Occipital lobe (tissue), 3 donors: ENCODE measurements at places on chromosomes 2 and 18. TPM values are rescaled to one million over a fixed set of nuclear protein-coding genes. Genes with fewer than 3 reads are reported as not detected.

KRCC1 gene
- 17.6 TPM for total RNA-seq

TEKT4 gene
- total RNA-seq = 0.31 TPM

BMP10 gene
- not detected for total RNA-seq

SPP2 gene
- not detected for total RNA-seq

ICOS gene
- total RNA-seq = not detected

ZEB2 gene
- total RNA-seq = 430 TPM

IL36B gene
- total RNA-seq = not detected

NEB gene
- 3.0 TPM for total RNA-seq

GALR1 gene
- 0.16 TPM for total RNA-seq

TUBA3D gene
- total RNA-seq = not detected

SDC1 gene
- 9.0 TPM for total RNA-seq

PRKAG3 gene
- total RNA-seq = not detected

DRC1 gene
- total RNA-seq = 5.6 TPM

LIMS4 gene
- total RNA-seq = 0.31 TPM

PARD6G gene
- total RNA-seq = 9.5 TPM

DNA sequence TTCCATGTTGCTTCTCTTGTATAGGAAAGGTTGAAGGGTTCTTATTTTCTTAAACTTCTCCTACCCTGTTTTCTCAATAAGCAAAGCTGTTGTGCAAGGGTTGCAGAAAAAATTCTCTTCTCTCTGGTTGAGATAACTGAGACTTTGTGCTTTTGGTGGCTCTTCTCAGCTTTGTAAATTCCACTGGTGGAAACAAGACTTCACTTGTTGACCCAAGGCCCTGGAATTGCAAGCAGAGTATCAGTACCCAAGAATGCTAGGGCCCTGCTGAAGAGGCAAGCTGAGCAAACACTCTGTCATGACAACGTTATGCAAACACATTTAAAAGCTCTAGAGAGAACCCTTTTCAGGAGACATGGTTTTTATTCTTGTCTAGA, 294.7 kb upstream of the EPAS1 start:
- no peak for DNase-seq

DNA sequence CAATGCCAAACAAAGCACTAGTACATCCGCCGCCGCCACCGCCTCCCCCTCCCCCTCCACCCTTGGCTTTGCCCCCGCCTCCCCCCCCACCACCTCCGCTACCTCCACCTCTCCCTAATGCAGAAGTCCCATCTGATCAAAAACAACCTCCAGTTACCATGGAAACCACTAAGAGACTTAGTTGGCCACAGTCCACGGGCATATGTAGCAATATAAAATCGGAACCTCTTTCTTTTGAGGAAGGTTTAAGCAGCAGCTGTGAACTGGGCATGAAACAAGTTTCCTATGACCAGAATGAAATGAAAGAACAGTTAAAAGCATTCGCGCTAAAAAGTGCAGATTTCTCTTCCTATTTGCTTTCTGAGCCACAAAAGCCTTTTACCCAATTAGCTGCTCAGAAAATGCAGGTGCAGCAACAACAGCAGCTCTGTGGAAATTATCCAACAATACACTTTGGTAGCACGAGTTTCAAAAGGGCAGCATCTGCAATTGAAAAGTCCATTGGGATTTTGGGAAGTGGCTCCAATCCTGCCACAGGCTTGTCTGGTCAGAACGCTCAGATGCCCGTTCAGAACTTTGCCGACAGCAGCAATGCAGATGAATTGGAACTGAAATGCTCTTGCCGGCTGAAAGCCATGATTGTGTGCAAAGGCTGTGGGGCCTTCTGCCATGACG, 168.0 kb downstream of the ASXL3 start:
- DNase-seq = peak; percentile 20

GRCh38 chr2:148162871-148163270, 142.0 kb downstream of the MBD5 start:
- DNase-seq = no peak

GRCh38 chr2:221600388-221600787, 28.3 kb upstream of the EPHA4 start:
- peak; percentile 21 for DNase-seq

- peak; percentile 58 for DNase-seq
Measured at GRCh38 chr2:239106314-239106908, 258.5 kb downstream of the TWIST2 start.

DNA sequence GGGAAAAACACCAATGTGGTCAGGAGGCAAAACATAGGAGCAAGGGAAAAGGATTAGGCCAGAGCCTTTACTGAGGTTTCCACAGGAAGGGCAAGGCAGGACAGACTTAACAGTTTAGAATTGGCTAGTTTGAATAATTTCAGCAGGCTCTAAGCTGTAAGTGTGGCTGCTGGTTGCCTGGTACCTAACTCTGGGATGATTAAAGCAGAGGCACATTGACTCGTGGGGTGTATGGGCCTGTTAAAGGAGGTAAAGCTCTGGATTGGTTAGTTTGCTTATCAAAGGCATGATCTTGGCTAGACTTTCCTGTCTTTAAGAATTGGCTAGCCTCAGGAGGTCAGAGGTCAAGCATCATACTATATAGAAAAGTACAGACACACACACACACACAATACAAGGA, 132.6 kb downstream of the SPAG16 start:
- DNase-seq = no peak

- peak; percentile 96 for DNase-seq
Measured at GRCh38 chr2:117814417-117815264, at the start of gene DDX18. DDX18 (plus strand) TSS chr2:117814691; CDS start chr2:117814778, 87 bp downstream.

DNA sequence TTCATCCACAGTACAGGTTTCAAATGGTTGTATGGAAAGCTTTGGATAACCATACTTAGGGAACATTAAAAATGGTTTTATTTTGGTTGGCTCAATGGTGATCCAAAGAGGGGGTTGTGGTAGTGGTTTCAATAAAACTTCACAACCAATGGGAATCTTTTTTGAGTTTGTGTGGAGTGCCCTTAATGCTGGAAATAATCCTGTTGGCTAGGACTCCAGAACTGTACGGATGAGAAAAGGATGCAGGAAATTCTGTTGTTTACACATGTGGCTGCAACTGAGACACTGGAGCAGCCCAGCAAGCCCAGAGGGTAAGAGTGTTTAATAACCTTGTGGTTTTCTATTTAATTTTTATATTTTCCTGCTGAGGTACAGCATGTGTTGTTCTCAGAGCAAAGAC, at the start of gene CCDC102B:
Gene CCDC102B, plus strand, starts transcription at position 210 of the 400 bp plus-strand sequence. CDS start 38,684 bp downstream, outside the sequence.
- DNase-seq = no peak

GRCh38 chr2:231029563-231029962, 7.8 kb upstream of the C2orf72 start:
- DNase-seq = no peak

GRCh38 chr2:20368706-20369105, 18.1 kb upstream of the PUM2 start:
- DNase-seq = no peak

GRCh38 chr18:36610258-36610657, 218.5 kb downstream of the TPGS2 start:
- DNase-seq = no peak

DNA sequence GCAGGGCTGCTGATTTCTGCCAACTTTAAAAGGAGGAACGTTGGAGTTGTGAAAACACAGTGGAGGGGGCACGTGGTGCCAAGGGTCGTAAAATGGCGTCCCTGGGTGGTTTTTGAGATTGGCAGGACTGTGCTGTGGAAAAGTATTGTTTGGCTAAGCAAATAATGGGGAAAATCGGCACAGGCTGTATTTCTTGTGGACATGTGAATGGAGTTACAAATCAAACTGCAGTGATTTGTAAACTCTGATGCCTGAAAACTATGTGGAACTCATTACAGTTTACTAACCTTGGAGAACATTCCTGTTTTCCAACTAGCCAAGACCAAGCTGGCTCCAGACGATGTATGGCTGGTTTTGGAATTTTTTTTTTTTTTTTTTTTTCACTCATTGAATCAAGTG, 68.7 kb downstream of the KCTD1 start:
- no peak for DNase-seq

DNA sequence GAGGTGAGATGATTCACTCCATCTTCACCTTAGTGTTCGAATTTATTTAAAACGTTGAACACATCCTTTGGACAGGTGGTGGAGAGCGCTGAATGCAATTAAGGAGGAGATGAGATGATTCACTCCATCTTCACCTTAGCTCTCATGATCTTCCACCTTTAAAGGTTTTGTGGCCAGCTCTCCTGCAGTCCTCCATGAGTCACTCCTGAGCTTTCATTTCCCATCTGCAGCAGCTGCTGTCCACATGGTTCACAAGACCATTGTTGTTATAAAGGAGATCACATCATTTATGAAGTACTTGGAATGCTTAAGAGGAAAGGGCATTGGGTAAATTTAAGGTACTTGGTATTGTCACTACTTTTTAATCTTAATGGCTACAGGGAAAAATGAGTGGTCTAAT, 298.5 kb downstream of the PAX3 start:
- no peak for DNase-seq

DNA sequence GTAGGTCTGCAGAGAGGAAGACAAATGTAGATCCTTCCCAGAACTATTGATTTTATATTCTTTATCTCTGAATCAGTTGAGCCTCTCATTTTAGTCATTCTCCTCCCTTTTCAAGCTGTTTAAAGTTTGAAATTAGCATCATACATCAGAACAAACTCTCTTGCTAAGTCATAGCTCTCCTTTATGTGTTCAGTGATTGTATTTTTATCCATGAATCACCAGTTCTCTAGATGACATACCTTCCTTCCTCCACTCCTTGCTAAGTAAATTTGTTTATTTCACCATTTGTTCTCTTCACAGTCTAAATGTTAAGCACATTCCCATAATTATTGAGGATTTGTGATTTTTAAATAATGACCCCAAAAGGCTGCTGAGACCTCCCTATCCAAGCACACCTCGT, 63.5 kb upstream of the RAPGEF4 start:
- DNase-seq = no peak

GRCh38 chr18:26746398-26746797, 119.1 kb downstream of the AQP4 start:
- no peak for DNase-seq

GRCh38 chr18:75200071-75200470, 8.9 kb downstream of the PTGR3 start:
- DNase-seq = no peak

- no peak for DNase-seq
Measured at GRCh38 chr2:65605743-65606058, 173.3 kb upstream of the SPRED2 start.

GRCh38 chr2:231297108-231297908, 98.2 kb upstream of the B3GNT7 start:
- DNase-seq = peak; percentile 45

DNA sequence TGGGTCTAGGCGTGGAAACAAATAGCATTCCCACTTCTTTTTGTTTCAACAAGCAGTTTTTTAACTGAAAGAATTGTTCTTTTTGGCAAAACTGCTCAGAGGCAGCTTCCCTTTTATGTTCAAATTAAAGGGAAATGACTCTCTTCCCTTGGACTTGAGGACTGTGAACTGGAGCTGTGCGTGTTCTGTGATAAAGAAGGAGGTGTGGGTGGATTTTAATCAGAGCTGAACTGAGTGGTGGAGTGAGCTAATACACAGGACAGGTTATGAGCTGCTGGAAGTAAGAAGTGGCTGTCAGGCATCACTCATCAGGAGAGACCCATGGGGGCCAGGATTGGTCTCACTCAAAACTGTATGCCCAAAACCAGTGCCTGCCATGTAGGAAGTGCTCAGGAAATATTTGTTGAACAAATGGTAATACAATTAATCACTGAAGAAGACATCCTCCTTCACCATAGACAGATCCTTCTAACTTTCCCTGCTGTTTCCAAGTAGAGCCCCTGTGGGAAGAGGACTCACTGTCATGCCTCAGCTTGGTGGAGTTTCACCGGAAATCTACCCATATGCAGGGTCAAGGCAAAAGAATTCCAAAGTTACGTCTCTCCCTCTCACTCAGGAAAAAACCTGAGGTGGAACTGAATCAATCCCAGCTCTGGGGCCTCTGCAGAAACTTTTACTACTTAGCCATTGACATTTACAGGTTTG, 55.9 kb downstream of the FEZ2 start:
- DNase-seq = no peak

DNA sequence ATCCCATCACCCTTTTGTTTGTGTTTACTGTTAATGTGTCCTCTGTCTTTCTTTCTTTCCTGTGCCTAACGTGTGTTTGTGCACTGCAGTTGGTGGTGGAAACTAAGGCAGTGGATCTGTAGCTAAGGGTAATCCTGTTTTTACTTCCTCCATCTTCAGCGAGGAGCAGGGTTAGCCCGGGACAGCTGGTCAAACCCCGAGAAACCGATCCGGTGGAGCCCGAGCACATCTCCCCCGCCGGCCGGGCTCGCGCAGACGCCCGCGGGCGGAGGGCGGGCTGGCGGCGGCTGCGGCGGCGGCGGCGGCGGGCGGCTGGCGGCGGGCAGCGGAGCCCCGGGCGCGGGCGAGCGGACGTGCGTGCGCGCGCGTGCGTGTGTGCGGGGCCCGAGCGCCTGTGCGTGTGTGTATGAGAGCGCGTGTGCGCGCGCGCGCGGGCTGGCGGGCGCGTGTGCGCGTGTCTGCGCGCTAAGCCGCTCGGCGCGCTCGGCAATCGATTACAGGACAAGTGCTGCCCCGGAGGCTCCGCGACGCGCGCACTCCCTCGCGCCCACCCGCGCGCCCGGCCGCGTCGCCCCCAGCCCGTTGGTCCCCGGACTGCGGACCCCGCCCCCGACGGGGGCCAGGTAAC, at the start of gene IKZF2:
Gene IKZF2, minus strand, starts transcription at position 176 of the 628 bp plus-strand sequence. CDS start 2,983 bp downstream, outside the sequence.
- DNase-seq = peak; percentile 88

DNA sequence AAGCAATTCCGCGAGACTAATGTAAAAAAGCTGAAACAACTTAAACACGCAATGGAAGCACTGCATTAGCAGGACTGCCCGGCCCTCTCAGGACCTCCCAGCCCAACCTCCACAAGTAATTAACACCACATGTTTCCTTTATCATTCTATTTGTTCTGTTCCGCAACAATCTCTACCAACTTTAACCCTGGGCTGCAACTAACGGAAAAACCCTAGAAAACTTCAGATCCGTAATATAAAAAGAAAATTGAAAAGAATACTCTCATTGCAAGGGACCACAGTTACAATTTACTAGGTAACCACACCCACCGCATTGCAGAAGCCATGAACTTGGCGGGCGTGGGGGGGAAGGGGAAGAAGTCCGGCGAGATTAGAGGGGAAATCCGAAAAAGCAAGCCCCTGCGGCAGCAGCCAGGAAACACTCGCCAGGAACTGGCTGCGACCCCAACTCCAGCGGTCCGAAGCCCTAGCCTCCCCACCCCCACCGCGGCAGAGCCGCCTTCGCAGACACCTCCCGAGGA, 1.2 kb downstream of the EPB41L3 start:
- DNase-seq = no peak

DNA sequence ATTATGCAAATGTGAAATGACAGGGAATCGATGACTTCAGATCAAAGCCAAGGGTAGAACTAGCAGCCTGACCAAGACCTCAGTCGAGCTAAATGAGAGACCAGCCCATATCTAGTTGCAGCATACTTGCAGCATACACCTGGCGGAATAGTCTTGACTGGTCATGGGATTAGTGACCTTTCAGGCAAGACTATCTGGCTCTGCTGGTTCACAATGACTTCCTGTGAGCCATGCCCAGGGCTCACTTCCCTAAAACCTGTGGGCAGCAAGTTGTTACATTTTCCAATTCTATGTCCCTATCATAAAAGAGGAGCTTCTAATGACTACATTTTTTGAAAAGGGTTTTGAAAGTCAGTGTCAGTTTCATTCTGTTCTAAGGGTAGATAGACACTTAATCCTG, 1624.9 kb upstream of the CELF4 start:
- DNase-seq = no peak

GRCh38 chr2:2645162-2645855, 314.2 kb upstream of the MYT1L start:
- no peak for DNase-seq

- DNase-seq = no peak
Measured at GRCh38 chr2:131521961-131522781, 5.5 kb upstream of the CCDC74A start.
